ENCODE measurements at places on chromosomes 1 and 21. TPM values are rescaled to one million over a fixed set of nuclear protein-coding genes. Genes with fewer than 3 reads are reported as not detected.

Gene SH2D5
- 1.3 TPM for total RNA-seq

Gene AUNIP
- total RNA-seq = 0.09 TPM

Gene MMEL1
- total RNA-seq = 0.16 TPM

Gene CSF3R
- total RNA-seq = under 0.01 TPM

Gene HNRNPR
- 79.9 TPM for total RNA-seq

Gene ERICH3
- total RNA-seq = under 0.01 TPM

Gene EPHA10
- total RNA-seq = under 0.01 TPM

Gene SLAMF6
- not detected for total RNA-seq

Gene KCNN3
- total RNA-seq = not detected

Gene ITGB3BP
- 15.6 TPM for total RNA-seq

Gene CAPN8
- 0.09 TPM for total RNA-seq

Gene NID1
- total RNA-seq = 40.4 TPM

Gene BSND
- total RNA-seq = not detected

Gene SGIP1
- 20.3 TPM for total RNA-seq

Gene LRRC53
- not detected for total RNA-seq

Gene DNAJC28
- 1.7 TPM for total RNA-seq

Gene PGLYRP4
- total RNA-seq = not detected

Gene TMEM52
- total RNA-seq = 0.32 TPM

Gene ADGRL4
- total RNA-seq = 8.2 TPM

Gene GRIK3
- not detected for total RNA-seq

Gene DAB1
- 0.32 TPM for total RNA-seq

Gene C1orf174
- total RNA-seq = 31.1 TPM

Gene CRP
- total RNA-seq = not detected

Gene FGGY
- total RNA-seq = 32.2 TPM

Gene TEDDM1
- total RNA-seq = not detected

Gene ARHGAP30
- total RNA-seq = 0.09 TPM

Gene OR2AK2
- not detected for total RNA-seq

Gene LGR6
- total RNA-seq = not detected

Gene ZBTB17
- total RNA-seq = 69.1 TPM

Gene CD1E
- not detected for total RNA-seq

Gene NUDC
- 24.2 TPM for total RNA-seq

Gene AADACL4
- total RNA-seq = 0.09 TPM

Gene RAD54L
- total RNA-seq = 0.95 TPM

Gene ZNF697
- 7.6 TPM for total RNA-seq

Gene PCBP3
- total RNA-seq = 1.1 TPM

Gene SLFNL1
- 0.60 TPM for total RNA-seq

Gene ZNF683
- total RNA-seq = not detected

Gene DLGAP3
- total RNA-seq = not detected

Gene OR2L3
- total RNA-seq = not detected

Gene CCDC30
- total RNA-seq = 0.95 TPM

Gene HRNR
- not detected for total RNA-seq

Gene GPR25
- not detected for total RNA-seq

Gene TMEM81
- 1.5 TPM for total RNA-seq

Gene KDF1
- total RNA-seq = 0.09 TPM

Gene FMO5
- total RNA-seq = 1.9 TPM

Measured in bronchial smooth muscle cell (primary cell).